ENCODE measurements at places on chromosomes 2 and 18.
A peak's percentile ranks its signal among the peaks of the same experiment; 100 is the strongest.

DNA sequence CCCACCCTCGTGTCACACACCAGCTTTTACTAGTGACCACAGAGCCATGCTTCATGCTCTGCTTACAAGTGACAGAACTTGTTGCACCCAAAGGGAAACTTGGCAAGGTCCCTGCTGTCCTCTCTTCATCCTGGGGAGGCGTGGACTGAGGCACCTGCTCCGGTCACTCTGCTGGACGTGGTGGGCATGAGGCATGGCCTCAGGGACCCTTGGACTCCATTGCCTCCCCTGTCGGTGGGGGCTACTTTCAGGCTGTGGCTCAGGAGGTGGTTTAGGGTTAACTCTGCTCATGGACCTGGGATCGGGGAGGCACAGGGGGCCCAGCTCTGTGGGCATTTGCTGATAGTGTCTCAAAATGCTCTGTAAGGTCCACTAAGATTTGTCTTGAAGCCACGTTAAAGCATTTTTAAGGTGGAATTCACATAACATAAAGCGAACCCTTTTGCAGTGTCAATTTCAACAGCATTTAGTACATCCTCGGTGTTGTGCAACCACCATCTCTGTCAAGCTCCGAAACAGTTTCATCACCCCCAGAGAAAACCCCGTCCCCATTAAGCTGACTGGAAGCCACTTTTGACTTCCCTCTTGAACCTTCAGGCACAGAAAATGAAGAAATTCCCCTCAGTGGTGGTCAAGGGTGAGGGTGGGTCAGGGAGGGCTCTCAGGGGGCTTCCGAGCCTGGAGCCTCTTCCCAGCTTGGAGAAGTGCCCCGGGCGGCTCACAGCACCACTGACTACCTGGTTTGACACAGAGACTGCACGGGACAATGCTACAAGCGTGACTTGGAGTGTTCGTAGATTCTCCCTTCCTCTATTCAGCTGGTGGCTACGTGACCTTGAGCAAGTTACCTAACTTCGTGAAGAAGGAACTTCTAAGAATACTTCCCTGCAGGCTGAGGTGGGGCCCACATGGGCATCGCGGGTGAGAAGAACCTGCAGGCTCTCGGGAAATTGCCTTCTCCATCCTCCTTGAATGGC, 100.0 kb upstream of the HDAC4 start:
- no peak for DNase-seq

- no peak for DNase-seq
Observed at GRCh38 chr2:235505181-235505741, 11.4 kb downstream of the AGAP1 start.

DNA sequence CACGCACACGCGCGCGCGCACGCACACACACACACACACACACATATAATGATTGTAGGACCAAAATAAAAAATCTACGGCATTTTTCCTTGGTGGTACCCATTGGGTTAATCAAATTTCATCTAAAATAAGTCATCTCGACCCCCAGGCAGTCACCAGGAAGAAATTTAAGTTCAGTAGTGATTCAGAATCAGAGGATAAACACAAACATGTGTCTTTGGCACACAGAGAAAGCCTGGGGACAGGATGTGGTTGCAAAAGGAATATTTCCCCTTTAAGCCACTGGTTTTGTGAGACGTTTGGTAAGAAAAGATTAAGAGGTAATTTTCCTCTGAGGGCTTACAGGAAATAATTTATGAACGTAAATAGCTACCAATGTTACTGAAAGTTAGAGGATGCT, 171.6 kb upstream of the PIEZO2 start:
- no peak for DNase-seq

- DNase-seq, result no peak
Observed at GRCh38 chr2:69781321-69782248, 39.7 kb downstream of the ANXA4 start.

DNA sequence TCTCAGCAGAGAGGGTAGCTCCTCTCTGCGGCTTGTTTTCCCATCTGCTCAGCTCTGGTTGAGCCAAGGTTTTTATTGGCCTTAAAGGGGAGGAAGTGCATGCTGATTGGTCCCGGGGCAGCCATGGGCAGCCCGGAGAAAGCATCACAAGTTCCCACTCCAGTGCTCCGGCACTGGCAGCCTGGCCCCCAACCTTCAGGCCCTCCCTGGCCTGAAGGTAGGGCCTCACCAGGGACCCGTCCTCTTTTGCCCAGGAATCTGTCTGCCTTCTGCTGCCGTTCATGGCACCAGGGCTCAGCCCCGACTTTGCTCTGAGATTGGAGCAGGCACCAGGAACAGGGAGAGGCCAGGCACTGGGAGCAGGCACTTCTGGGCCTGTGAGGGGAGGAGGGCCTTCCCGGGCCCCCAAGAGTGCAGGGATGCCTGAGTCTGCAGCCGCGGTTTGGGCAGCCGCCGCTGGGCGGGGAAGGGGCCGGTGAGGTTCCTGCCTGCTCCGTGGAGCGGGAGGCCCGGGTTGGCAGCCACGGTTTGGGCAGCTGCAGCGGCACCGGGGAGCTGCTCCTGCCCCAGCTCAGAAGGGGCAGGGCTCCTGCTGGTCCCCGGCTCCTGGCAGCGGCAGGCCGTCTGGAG, 17.5 kb upstream of the ILKAP start:
- DNase-seq, result peak; percentile 19

DNA sequence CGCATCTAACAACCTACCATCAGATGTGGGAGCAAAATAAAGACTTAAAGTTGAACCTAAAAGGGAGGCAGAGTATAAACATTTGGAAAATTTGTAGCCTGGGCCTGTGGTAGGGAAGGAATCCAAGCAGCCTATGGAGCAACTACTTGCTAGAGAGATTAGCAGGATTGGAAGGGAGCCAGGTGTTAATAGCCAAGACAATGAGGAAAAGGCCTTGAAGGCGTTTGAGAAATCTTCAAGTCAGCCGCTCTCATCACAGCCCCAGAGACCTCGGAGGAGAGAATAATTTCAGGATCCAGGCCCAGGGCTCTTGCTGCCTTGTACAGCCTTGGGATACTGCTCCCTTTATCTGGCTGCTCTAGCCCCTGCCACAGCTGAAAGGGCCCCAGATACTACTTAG, 219.7 kb downstream of the THSD7B start:
- DNase-seq, result no peak

DNA sequence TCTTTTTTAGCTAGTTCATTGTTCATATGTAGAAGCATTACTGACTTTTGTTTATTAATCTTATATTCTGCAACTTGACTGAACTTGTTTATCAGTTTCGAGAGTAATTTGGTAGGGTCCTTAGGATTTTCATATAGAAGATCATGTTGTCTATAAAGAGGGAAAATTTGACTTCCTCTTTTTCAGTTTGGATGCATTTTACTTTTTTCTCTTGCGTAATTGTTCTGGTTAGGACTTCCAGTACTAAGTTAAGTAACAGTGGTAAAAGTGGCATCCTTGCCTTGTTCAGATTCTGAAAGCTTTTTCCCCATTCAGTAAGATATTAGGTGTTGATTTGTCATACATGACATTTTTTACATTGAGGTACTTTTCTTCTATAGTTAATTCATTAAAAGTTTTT, 726.0 kb downstream of the KCNJ3 start:
- no peak for DNase-seq

GRCh38 chr2:218271487-218271797, 1.1 kb downstream of the PNKD start:
- DNase-seq, result no peak

DNA sequence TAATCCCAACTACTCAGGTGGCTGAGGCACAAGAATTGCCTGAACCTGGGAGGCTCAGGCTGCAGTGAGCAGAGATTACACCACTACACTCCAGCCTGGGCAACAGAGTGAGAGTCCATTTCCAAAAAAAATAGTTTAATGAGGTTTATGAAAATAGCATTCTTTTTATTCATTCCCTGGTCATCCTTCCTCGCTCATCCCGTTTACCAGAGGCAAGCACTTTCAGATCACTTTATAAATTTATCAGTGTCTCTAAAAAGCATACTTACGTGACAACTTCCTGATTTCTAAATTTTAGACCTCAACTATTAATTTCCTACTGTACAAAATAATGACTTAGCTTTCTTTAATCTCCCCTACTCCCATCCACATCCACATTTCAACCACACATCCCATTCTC, 864.8 kb downstream of the EPHA4 start:
- no peak for DNase-seq

GRCh38 chr2:197165020-197165419, 145.6 kb downstream of the ANKRD44 start:
- no peak for DNase-seq

DNA sequence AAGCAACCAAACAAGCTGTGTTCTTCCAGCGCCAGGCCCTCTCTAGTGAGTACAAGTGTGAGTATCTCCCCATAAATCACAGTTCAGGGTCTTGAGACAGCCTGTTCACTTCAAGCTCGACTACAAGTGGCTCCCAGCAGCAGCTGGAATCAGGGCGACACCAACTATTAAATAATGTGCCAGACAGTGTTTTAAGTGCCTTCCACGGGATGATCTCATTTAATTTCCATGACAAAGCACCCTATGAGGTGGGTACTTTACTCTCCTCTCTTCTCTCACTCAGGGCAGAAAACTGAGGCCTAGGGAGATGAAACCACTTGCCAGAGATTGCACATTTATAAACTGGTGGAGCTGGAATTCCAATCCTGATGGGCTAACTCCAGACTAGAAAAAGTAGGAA, 2.6 kb upstream of the FAM136A start:
- DNase-seq, result no peak
